A549 treated with CORT108297 at 1 μM for 4 hours (cell line): ENCODE measurements at places on chromosomes 12 and 14. TPM values are rescaled to one million over a fixed set of nuclear protein-coding genes. Genes with fewer than 3 reads are reported as not detected.

SERPINA10 gene
- total RNA-seq, result 0.02 to 0.04 TPM in 2 of 5 replicates, not detected in the others

VCPKMT gene
- 8.4 to 9.8 TPM (median 9.2 TPM) in 5 replicates for total RNA-seq

GLIPR1L1 gene
- total RNA-seq, result not detected in 5 replicates

SLC35F4 gene
- not detected in 5 replicates for total RNA-seq

ZBTB42 gene
- 2.3 to 4.0 TPM (median 3.5 TPM) in 5 replicates for total RNA-seq

CCDC85C gene
- total RNA-seq, result 31.6 to 42.6 TPM (median 39.9 TPM) in 5 replicates

ATG101 gene
- 82.5 to 103 TPM (median 103 TPM) in 5 replicates for total RNA-seq

ACIN1 gene
- total RNA-seq, result 98.4 to 109 TPM (median 104 TPM) in 5 replicates

ACOT4 gene
- 1.9 to 2.4 TPM (median 2.0 TPM) in 5 replicates for total RNA-seq

CISTR gene
- not detected in 5 replicates for total RNA-seq

FLVCR2 gene
- 5.8 to 7.0 TPM (median 6.7 TPM) in 5 replicates for total RNA-seq
